Cardiac fibroblast (primary cell): ENCODE measurements at places on chromosomes 5 and 9.
A peak's percentile ranks its signal among the peaks of the same experiment; 100 is the strongest.

GRCh38 chr5:146193285-146193684, 10.1 kb upstream of the RBM27 start:
- peak; percentile 19 for DNase-seq

GRCh38 chr9:106761493-106761892, 101.5 kb upstream of the ZNF462 start:
- no peak for DNase-seq

- DNase-seq: peak; percentile 52
Measured at GRCh38 chr5:179284751-179285631, 60.3 kb downstream of the ADAMTS2 start.

- no peak for DNase-seq
Measured at GRCh38 chr5:72458407-72458806, 48.8 kb downstream of the ZNF366 start.

DNA sequence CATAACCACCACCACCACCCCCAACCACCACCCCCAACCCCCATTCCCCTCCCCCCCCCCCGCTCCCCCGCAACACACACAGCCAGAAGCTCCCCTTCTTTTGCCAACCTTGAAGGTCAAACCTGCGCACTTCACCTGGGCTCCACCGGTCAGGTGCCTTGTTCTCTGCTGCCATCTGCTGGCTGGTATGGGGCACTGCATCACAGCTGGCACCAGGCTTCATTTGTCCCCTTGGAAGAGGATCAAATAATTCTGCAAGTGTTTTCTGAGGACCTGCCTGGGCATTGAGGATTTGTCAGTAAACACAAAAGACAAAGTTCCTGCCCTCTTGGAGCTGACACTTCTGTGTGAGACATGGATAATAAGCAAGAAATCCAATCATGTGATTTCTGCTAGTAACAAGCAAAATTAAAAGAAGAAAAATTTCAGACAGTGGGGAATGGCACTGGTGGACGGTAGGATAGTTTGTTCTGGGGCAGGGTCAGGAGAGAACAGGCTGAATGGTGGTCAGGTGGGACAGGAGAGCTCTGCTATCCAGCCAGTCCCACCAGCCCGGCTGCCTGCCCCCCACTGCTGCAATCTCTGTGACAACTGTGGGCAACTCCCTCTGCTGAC, 55.6 kb upstream of the LMX1B start:
- peak; percentile 52 for DNase-seq

DNA sequence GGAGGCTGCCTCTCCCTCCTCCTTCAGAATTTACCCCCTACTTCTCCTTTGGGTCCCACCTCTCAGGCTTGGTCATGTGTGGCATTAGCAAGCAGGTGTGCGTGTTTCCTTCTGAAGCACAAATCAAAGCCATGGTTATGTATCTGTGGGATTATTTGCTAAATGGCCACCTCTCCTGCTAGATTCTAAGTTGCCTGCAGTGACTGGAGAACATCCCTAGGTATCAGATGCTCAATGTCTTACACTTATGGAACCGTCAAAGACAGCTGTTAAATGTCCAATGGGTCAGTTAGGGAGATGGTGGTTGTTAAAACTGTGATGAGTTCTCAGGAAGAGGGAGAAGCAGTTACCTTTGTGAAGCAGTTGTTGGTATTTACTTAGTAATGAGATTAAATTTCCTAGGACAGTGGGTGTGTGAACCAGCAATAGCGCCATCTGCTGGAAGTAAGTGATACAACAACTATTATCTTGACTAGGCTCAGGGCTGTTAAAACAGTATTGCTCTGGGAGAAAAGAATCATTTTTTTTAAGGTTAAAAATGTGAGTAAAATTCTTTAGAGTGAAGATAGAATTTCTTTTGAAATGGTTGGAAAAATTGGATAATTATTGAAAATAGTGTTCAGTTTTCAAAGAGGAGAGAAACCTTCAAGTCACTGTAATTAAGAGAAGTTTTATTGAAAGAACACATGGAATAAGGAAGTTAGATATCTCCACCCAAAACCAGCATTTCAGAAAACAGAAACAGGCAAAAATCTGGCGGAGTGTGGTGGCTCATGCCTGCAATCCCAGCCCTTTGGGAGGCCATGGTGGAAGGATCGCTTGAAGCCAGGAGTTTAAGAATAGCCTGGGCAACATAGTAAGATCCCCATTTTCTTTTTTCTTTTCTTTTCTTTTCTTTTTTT, 71.3 kb downstream of the TMC1 start:
- DNase-seq: peak; percentile 84

DNA sequence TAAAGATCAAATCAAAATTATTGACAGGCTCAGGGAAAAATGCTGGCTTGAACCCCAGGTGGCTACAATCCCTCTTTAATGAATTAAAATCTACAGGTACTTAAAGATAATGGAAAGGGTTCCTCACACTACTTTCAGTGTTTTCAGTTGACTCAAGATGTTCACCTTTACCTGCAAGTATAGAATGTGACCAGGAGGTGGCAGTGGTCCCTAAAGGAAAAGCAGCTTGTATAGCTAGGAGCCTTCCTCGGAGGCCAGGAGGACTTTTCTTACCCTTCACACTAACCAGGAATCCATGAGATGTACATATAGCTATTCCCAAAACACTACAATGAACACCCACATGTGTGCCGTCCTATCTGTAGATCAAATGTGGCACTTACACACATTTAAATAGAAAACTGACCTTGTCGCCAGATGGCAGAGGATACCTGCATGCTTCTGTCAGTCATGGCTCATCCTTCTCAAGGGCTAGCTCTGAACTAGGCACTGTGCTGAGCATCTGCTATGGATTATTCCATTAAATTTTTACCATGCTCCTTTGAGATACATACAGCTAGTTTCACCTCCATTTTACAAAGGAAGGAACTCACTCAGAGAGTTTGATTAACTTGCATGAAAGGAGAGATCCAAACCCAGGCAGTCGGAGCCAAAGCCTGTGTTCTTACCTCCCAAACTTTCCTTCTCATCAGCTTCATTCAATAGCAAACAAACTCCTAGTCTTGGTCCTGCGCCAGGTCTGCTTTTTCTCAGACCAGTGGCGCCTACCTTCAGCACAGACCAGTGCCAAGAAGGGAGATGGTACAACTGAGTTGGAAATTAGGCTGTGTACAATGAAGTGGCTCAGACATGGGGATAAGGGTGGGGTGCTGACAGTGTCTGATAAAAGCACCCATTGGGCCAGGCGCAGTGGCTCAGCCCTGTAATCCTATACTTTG, 24.5 kb downstream of the C9orf152 start:
- DNase-seq: peak; percentile 87

- DNase-seq: no peak
Measured at GRCh38 chr5:9058666-9059065, 487.2 kb downstream of the SEMA5A start.

GRCh38 chr5:82635561-82636288, 357.6 kb upstream of the RPS23 start:
- peak; percentile 90 for DNase-seq

- DNase-seq: peak; percentile 71
Measured at GRCh38 chr9:6788162-6789016, 30.6 kb downstream of the KDM4C start.

- peak; percentile 96 for DNase-seq
Measured at GRCh38 chr9:95157481-95158151, 159.9 kb downstream of the FANCC start.

DNA sequence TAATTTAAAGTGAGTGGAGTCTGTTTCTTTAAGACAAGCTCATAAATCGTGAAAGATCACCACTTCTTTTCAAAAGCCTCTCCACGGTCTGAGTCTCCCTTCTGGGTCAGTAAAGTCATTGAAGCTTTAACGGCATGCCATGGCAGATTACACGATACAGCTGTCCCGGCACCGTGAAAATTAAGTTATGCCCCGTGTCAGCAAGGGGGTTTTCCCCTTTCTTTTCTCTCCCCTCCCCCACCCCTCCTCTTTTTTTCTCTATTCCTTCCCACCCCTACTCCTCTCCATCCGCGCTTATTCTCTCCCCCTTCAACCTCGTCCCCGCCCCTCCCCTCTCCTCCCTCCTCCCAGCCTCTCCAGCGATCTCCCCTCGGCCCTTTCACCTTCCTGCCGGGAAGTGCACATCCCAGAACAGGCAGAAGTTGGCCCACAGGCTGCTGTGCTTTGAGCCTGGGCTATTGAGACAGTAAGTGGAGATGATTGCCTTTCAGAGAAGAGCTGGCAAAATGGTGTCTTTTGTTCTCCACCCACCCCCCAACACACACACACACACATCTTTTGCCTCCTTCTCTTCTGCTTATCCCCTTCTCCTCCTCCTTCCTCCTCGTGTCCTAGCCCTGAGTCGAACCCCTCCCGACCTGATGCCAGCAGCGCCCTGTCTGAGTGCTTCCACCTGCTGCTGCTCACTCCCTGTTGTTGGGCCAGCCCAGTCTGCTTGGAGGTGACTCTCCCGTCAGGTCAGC, 44.1 kb downstream of the GAS1 start:
- no peak for DNase-seq

DNA sequence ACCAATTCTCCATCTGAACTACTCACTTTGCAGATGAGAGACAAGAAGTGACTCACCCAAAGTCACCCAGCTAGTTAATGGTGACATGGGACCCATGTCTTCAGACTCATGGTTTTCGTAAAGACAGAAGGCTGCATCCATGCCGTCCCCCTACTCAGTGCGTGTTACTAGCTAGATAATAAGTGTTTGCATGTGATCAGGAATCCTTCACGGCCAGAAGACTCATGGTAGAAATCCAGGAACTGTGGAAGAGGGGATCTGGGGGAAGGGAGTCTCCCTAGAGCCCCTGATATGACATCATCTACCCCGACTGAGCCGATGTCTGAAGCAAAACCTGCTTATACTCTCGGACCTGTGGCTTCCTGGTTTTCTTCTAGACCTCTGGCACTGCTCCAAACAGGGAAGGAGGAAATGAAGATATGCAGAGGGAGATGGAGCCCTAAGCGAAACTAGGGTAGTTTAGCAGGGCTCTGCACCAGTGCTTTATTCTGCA, 3.3 kb downstream of the RNF183 start:
- peak; percentile 22 for DNase-seq

GRCh38 chr5:169268019-169268418, 32.9 kb downstream of the SLIT3 start:
- no peak for DNase-seq

GRCh38 chr5:16061163-16061562, 118.4 kb downstream of the MARCHF11 start:
- DNase-seq: no peak

DNA sequence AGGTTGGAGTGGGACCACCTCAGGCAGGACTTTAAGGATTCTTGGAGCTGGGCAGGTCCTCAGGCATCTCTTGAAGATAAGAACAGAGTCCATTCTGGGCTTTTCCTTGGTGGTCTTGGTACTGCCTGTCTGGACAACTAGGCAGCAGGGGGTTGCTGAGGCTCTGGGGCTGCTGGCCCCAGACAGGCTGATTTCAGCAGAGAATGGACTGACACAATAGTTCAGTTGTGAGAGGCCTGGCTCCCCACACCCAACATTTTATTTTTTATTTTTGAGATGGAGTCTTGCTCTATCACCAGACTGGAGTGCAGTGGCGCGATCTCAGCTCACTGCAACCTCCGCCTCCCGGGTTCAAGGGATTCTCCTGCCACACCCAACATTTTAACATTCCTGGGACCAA, 4.6 kb downstream of the ANGPTL2 start:
- no peak for DNase-seq

DNA sequence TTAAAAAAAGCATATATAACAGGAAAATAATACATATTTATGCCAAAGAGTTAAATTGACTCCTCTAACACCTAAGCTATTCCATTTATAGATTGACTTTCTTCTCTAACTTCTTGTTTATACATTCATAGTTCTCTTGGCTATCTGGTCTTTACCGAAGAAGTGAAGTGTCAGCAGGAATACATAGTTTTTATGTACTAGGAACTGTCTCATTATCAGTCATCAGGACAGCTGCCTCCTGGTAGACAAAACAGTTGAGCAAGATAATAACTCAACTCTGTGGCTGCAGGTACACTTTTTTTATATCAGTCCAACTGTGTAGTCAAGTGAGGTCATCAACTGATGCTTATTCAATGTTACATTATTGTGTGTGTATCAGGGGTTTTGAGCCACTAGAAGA, 1436.0 kb upstream of the NUDT12 start:
- no peak for DNase-seq

GRCh38 chr5:150340614-150341255, 16.8 kb upstream of the TCOF1 start:
- DNase-seq: no peak

- no peak for DNase-seq
Measured at GRCh38 chr5:14909369-14909768, 37.8 kb upstream of the ANKH start.

DNA sequence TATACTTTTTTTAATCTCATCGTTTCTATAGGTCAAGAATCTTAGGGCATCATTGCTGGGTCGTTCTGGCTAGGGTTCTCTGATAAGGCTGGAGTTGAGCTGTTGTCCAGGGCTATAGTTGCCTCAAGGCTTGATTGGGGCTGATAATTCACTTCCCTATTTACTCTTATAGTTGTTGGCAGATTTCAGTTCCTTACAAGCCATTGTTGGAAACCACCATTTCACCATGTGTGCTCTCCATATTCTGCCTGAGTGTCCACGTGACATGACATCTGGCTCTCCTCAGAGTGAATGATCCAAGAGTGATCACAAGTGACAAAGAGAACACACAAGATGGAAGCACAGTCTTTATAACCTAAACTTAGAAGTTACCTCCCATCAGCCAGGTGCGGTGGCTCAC, 852.2 kb downstream of the EFNA5 start:
- DNase-seq: no peak

DNA sequence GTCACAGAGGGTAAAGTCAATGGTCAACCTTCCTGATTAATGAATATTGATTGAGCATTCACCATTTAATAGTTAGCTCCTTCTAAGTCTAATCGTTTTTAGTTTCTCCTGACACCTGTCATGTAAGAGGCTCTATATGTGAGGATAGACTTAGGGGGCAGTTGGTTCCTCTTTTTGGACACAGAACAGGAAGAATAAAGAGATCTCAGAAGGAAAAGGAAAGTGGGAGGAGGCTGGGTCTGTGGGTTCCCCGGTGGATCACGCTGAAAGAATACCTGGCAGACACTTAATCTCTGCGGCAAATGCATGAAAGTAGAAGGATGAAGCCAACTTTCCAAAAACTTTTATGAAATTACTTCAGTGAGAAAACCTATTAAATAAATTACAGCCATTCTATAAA, 98.4 kb downstream of the PDE4D start:
- no peak for DNase-seq

GRCh38 chr9:2934241-2934650, 90.4 kb upstream of the PUM3 start:
- DNase-seq: no peak

DNA sequence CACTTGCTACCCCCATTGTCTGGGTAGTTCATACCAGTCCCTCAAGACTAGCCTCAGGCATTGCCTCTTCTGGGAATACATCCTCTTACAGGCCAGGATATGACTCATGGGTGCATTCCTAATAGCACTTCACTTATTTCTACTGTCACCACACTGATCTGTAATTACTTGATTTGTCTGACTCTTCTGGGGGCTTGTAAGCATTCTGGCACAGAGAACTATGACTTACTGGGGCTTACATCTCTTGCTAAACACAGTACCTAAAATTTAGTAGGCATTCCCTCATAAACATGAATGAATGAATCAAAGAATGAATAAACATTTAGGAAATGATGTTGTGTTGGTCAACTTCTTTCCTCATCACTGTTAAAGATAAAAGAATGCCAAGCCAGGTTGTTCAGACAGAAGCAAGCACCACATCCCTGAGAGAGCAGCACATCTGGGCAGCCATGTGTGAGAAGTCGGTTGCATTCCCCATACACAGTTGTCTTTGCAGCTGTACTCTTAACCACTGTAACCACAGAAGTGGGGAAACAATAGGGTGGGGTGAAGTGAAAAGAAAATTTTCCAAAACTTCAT, 27.6 kb downstream of the IL7R start:
- DNase-seq: peak; percentile 59
